Activated naive CD8-positive, alpha-beta T cell treated with anti-CD3 and anti-CD28 coated beads, Interleukin-2, amount 10 ng/mL, durations not matched to agents 7 days and 5 days (primary cell): ENCODE measurements at places on chromosomes 12 and 14.

DNA sequence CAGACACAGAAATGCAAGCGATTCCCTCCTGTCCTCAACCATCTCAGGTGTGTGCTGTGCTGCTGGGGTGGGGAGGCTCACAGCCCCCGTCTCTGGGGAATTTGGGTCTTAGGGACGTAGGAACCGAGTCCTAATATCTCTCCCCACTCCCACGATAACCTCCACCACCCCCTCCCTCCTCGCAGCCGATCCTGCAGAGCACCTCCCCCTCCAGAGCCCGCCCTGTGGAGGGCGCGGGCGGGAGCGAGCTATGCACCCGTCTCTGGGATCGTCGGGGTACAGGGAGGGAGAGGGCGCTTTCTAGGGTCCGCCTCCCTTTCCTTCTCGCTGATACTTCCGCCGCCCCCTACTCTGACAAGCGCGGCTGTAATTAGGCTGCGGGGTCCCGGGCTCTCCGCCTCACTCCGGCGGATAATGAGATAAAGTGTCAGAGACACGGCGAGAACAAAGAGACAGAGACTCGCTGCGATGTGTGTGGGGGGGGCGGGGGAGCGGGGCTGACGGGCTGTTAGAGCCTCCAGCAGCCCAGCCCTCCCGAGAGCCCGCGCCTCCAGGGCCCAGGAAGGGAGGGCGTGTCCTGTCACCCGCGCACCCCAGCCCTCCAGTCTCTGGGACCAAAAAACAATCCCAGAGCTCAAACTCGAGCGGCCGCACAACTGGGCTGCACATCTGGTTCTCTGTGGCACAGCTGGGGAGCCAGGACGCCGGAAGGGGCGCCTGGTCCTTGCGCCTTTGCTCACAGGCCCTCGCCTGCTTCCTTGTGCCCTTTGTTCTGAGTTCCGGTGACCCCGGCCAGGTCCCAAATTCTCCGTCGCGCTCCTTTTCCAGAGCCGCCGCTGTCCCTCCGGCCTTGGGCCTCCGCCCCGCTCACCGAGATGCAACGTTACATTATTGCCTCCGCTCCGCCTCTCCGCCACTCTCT, 8.7 kb downstream of the SHMT2 start:
- peak overlapping the region; percentile 98 for H3K4me3 ChIP-seq
- peak; percentile 56 for DNase-seq
- peaks cover 40% of the 10 kb centered on the region for H3K27me3 ChIP-seq
- peaks cover 21% of the 10 kb centered on the region for H3K36me3 ChIP-seq

DNA sequence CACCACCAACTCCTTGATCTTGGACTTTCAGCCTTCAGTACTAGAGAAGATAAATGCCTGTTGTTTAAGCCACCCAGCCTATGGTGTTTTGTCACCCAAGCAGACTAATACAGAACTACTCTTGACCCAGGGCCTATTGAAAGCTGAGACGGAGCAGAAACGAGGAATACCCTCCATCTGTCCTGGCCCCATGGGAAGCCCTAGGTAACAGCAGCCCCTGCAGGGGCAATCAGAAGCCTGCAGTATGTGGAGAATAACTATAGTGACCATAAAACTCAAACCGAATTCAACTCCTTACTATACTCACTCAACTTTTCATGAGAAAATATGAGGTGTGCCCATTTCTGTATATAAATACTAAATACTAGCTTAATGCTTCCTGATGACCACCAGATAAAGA, 307.4 kb downstream of the NUAK1 start:
- no peaks in the 10 kb centered on the region for H3K36me3 ChIP-seq
- H3K27me3 ChIP-seq = no peaks in the 10 kb centered on the region
- H3K27ac ChIP-seq = no peak overlapping the region
- H3K4me1 ChIP-seq = no peaks in the 10 kb centered on the region
- no peak for DNase-seq

- no peak overlapping the region for H3K4me3 ChIP-seq
- no peak for DNase-seq
These were observed 17.9 kb downstream of the PXN start for GRCh38 chr12:120247621-120248030.

GRCh38 chr12:48997719-48998496, 1.3 kb downstream of the DDN start:
- peaks cover 17% of the 10 kb centered on the region for H3K4me1 ChIP-seq
- peak; percentile 59 for DNase-seq
- H3K27me3 ChIP-seq = peaks cover 56% of the 10 kb centered on the region
- H3K4me3 ChIP-seq = peak overlapping the region; percentile 44
- no peak overlapping the region for H3K27ac ChIP-seq
- peaks cover 16% of the 10 kb centered on the region for H3K36me3 ChIP-seq

DNA sequence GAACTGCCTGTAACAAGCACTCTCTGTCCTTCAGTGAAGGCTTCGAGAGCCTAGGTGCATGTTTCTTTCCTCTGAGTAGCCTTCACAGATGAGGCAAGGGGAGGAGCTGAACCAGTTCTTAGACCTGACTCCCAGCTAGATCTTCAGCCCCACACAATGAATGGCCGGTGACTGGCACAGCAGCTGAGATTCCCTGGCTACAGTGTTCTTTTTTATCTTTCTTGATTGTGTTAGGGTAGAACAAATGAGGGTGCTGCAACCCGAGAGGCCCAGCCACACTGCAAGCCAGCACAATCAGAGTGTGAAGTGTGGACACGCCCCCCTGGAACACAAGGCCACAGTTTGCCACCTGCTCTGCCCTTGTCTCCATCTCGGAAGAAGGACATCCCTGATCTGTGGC, 19.1 kb upstream of the COL2A1 start:
- no peaks in the 10 kb centered on the region for H3K36me3 ChIP-seq
- H3K27me3 ChIP-seq = peaks cover 57% of the 10 kb centered on the region
- DNase-seq = no peak
- peaks cover 23% of the 10 kb centered on the region for H3K4me1 ChIP-seq
- no peak overlapping the region for H3K27ac ChIP-seq

GRCh38 chr14:50560931-50561285, 963 bp downstream of the ATL1 start:
- H3K4me1 ChIP-seq = peaks cover 14% of the 10 kb centered on the region
- peak overlapping the region; percentile 84 for H3K4me3 ChIP-seq
- H3K36me3 ChIP-seq = no peaks in the 10 kb centered on the region
- peak; percentile 57 for DNase-seq
- H3K27ac ChIP-seq = no peak overlapping the region

GRCh38 chr12:46908936-46909635, 83.3 kb upstream of the SLC38A4 start:
- DNase-seq = no peak
- H3K4me3 ChIP-seq = no peak overlapping the region
- peaks cover 10% of the 10 kb centered on the region for H3K27me3 ChIP-seq
- H3K4me1 ChIP-seq = no peaks in the 10 kb centered on the region

GRCh38 chr12:117521346-117521745, 159.9 kb upstream of the NOS1 start:
- H3K27ac ChIP-seq = no peak overlapping the region
- no peak overlapping the region for H3K4me3 ChIP-seq
- H3K36me3 ChIP-seq = no peaks in the 10 kb centered on the region
- no peak for DNase-seq
- no peaks in the 10 kb centered on the region for H3K4me1 ChIP-seq

DNA sequence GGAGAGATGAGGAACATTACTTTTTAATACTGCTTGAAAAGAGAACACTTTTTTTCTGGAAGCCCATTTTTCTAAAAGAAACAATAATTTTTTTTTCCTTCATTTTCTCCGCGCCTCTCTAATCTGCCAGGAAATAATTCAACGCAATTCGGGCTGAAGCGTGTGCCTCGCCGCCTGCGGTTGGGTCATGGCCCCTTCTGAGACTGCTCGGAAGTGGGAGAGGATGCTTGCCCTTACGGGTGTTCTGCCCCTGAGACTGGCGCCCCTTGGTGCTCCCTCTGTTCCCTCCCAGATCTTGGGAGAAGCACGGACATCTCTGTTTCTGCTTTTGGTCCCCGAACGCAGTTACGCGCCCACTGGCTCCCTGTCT, 332 bp upstream of the TBC1D30 start:
- no peaks in the 10 kb centered on the region for H3K36me3 ChIP-seq
- H3K27me3 ChIP-seq = peaks cover 68% of the 10 kb centered on the region
- peak overlapping the region; percentile 69 for H3K4me3 ChIP-seq

DNA sequence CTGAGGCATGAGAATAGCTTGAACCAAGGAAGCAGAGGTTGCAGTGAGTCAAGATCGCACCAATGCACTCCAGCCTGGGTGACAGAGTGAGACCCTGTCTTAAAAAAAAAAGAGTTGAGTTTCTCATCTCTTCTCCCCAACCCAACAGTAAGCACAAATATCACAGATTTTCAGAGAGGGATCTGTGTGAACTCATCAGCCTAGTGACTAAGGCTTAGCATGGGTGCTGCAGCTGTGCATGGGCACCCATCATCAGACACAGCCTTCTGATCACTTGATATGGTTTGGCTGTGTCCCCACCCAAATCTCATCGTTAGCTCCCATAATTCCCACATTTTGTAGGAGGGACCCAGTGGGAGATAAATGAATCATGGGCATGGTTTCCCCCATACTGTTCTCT, 298.9 kb downstream of the PCNX1 start:
- H3K27me3 ChIP-seq = peaks cover 11% of the 10 kb centered on the region
- H3K27ac ChIP-seq = no peak overlapping the region
- DNase-seq = no peak
- peaks cover 3% of the 10 kb centered on the region for H3K36me3 ChIP-seq
- no peaks in the 10 kb centered on the region for H3K4me1 ChIP-seq

- no peak for DNase-seq
- no peak overlapping the region for H3K4me3 ChIP-seq
- peaks cover 6% of the 10 kb centered on the region for H3K4me1 ChIP-seq
- peaks cover 72% of the 10 kb centered on the region for H3K27me3 ChIP-seq
- H3K27ac ChIP-seq = no peak overlapping the region
These were observed 4.5 kb downstream of the HMGA2 start for GRCh38 chr12:65828711-65829339.

DNA sequence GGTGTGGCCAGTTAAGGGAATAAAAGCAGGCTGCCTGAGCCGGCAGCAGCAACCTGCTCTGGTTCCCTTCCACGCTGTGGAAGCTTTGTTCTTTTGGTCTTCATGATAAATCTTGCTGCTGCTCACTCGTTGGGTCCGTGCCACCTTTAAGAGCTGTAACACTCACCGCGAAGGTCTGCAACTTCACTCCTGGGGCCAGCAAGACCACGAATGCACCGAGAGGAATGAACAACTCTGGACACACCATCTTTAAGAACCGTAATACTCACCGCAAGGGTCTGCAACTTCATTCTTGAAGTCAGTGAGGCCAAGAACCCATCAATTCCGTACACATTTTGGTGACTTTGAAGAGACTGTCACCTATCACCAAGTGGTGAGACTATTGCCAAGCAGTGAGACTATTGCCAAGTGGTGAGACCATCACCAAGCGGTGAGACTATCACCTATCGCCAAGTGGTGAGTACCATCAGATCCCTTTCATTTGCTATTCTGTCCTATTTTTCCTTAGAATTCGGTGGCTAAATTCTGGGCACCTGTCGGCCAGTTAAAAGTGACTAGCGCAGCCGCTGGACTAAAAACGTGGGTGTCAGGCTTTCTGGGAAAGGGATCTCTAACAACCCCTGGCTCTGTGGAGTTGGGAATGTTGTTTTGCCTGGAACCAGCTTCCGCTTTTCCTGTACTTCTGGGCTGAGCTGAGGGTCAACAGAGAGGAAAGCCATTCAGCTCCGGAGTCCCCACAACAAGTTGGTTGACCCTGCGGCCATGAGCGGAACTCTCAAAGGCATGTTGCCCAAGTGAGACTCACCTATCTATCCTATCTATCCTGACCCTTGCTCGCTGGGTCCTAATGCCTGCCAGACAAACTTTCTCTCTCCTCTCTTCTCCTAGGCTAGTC, at the start of gene DHRS2:
DHRS2 (plus strand) TSS at position 48 of the 895 bp plus-strand sequence. CDS start 2,501 bp downstream, outside the sequence.
- H3K27me3 ChIP-seq = peaks cover 5% of the 10 kb centered on the region
- no peaks in the 10 kb centered on the region for H3K36me3 ChIP-seq
- DNase-seq = no peak
- H3K4me1 ChIP-seq = peaks cover 3% of the 10 kb centered on the region

- no peaks in the 10 kb centered on the region for H3K4me1 ChIP-seq
- DNase-seq = no peak
- H3K4me3 ChIP-seq = no peak overlapping the region
- H3K36me3 ChIP-seq = peaks cover 2% of the 10 kb centered on the region
- no peak overlapping the region for H3K27ac ChIP-seq
These were observed 19.2 kb downstream of the PELI2 start for GRCh38 chr14:56137453-56137807.

GRCh38 chr12:115322275-115322674, 638.3 kb upstream of the TBX3 start:
- no peaks in the 10 kb centered on the region for H3K4me1 ChIP-seq
- no peaks in the 10 kb centered on the region for H3K27me3 ChIP-seq
- H3K27ac ChIP-seq = no peak overlapping the region
- H3K36me3 ChIP-seq = no peaks in the 10 kb centered on the region

GRCh38 chr14:21543963-21544362, 17.8 kb upstream of the SALL2 start:
- H3K36me3 ChIP-seq = no peaks in the 10 kb centered on the region
- no peak for DNase-seq
- peaks cover 8% of the 10 kb centered on the region for H3K27me3 ChIP-seq
- H3K4me1 ChIP-seq = no peaks in the 10 kb centered on the region
- no peak overlapping the region for H3K4me3 ChIP-seq

GRCh38 chr12:54032627-54033100, at the start of gene HOXC5:
Gene HOXC5, plus strand, starts transcription at chr12:54033050. Its CDS starts 73 bp downstream, at chr12:54033123.
- DNase-seq = peak; percentile 70
- peaks cover 19% of the 10 kb centered on the region for H3K4me1 ChIP-seq
- no peak within 1 kb of the TSS for H3K27ac ChIP-seq
- peaks cover 92% of the 10 kb centered on the region for H3K27me3 ChIP-seq
- H3K4me3 ChIP-seq = peak within 1 kb of the TSS; percentile 54
- H3K36me3 ChIP-seq = no peaks in the 10 kb centered on the region

DNA sequence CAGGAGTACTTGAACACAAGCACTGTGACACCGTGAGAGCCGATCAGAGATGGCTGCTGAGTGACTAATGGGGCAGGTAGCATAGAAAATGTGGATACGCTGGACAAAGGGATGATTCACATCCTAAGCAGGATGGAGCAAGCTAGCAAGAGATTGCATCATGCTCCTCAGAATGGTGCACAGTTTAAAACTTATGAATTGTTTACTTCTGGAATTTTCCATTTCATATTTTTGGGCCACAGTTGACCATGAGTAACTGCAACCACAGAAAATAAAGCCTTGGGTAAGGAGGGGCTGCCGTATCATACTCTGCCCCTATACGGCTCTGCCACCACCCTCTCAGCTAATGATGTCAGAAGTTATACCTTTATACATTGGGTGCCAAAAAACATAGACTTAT, 23.3 kb upstream of the MARK3 start:
- H3K27ac ChIP-seq = no peak overlapping the region
- peaks cover 4% of the 10 kb centered on the region for H3K27me3 ChIP-seq
- peaks cover 13% of the 10 kb centered on the region for H3K36me3 ChIP-seq
- no peak overlapping the region for H3K4me3 ChIP-seq

DNA sequence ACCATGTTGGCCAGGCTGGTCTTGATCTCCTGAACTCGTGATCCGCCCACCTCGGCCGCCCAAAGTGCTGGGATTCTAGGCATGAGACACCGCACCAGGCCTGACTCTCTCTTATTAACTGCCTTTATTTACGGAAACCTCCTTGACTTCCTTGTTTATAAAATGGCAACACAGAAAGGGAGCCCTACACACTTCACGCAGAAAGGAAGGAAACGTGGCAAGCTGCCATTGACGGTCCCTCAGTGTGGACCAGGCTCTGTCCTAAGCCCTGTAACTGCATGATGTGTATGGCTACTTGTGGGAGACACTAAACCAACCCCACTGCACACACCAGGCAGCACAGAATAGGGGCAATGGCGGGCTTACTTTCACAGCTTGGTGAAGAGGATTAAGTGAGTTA, 11.7 kb downstream of the CINP start:
- peak overlapping the region; percentile 38 for H3K27ac ChIP-seq
- no peak for DNase-seq
- no peak overlapping the region for H3K4me3 ChIP-seq
- H3K4me1 ChIP-seq = peaks cover 2% of the 10 kb centered on the region
